Activated CD8-positive, alpha-beta T cell treated with anti-CD3 and anti-CD28 coated beads for 36 hours (primary cell): ENCODE measurements at places on chromosomes 11 and 22. TPM values are rescaled to one million over a fixed set of nuclear protein-coding genes. Genes with fewer than 3 reads are reported as not detected.

UBQLN3 gene
- total RNA-seq = not detected

VSIG10L2 gene
- not detected for total RNA-seq

DNA sequence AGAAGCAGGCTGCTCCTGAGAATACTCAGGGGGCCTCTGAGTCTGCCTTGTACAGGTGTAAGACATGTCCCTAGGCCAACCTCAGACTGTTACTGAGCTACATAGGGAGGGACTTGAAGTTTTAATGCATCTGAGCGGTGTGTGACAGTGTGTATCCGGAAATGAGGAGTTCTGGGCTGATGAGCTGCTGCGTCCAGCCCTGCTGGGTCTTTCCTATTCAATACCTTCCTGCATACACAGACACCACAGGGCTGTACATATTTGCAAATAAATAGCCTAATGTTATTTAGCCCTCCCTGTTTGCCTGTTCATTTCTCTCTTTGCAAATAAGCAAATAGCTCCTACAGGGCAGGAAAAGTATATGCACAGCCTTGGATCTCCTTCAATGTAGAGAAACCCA lies 134.7 kb upstream of the KIRREL3 start:
- no peak overlapping the region for H3K27ac ChIP-seq
- H3K36me3 ChIP-seq = no peaks in the 10 kb centered on the region
- H3K4me3 ChIP-seq = no peak overlapping the region
- H3K4me1 ChIP-seq = no peaks in the 10 kb centered on the region

DNA sequence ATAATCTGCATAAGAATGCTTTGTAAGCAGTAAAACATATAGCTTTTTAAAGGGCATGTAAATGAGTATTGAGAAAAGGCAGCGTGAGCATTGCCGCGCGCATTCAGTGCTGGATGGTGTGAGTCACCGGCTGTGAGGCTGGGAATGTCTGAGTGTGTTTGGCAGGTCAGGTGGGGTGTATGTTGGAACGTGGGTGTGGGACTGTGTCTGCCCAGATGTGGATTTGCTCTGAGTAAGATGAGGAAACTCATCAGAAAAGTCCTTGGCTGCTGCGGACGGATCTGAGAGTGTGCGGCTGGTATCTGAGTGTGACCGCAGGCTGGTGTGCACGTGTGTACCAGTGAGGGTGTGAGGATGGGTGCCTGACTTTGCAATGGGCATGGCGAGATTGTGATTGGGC lies 66.2 kb upstream of the NECTIN1 start:
- DNase-seq = no peak

- DNase-seq = no peak
- H3K27ac ChIP-seq = no peak overlapping the region
- H3K4me3 ChIP-seq = no peak overlapping the region
- peaks cover 2% of the 10 kb centered on the region for H3K36me3 ChIP-seq
Observed at GRCh38 chr11:12721816-12722604, 47.8 kb downstream of the TEAD1 start.

GRCh38 chr11:115672999-115673411 lies 168.8 kb upstream of the CADM1 start:
- no peak overlapping the region for H3K27ac ChIP-seq
- no peak for DNase-seq
- H3K36me3 ChIP-seq = no peaks in the 10 kb centered on the region
- H3K4me3 ChIP-seq = no peak overlapping the region
- no peaks in the 10 kb centered on the region for H3K4me1 ChIP-seq
- no peaks in the 10 kb centered on the region for H3K27me3 ChIP-seq
